Fibroblast of the aortic adventitia (primary cell): ENCODE measurements at places on chromosomes 13 and 19. TPM values are rescaled to one million over a fixed set of nuclear protein-coding genes. Genes with fewer than 3 reads are reported as not detected.

TLE5 gene
- total RNA-seq, result 42.2 and 232 TPM in 2 replicates

IRGC gene
- total RNA-seq, result not detected in 2 replicates

MAST1 gene
- total RNA-seq, result under 0.01 and 1.1 TPM in 2 replicates

TNFSF9 gene
- 1.7 and 2.6 TPM in 2 replicates for total RNA-seq

PGLYRP2 gene
- total RNA-seq, result not detected in 2 replicates

FCER2 gene
- total RNA-seq, result not detected in 2 replicates

SH2D3A gene
- total RNA-seq, result not detected in 2 replicates

CNN2 gene
- 96.0 and 101 TPM in 2 replicates for total RNA-seq

ENOX1 gene
- 7.4 and 16.4 TPM in 2 replicates for total RNA-seq

CRLF1 gene
- 16.5 and 69.1 TPM in 2 replicates for total RNA-seq

PEG3 gene
- total RNA-seq, result 0.18 and 0.49 TPM in 2 replicates

DNA sequence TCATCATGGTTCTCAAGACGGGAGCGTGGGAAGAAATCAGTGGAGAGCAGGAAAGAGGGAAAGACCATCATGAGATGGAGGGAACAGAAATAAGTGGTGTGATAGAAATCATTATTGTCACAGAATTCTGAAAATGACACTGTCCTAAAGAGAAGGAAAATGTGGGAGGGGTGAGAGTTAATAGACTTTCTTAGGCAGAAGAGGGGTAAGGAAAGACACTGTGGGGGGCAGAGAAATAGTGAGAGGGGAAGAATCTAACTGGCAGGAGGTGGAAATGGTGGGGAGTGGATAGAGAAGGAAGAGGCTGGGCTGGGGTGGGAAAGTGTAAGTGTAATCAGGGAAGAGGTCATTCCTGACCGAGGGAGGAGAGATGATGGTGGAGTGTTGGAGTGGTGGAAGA is 3.2 kb downstream of the PINLYP start:
- DNase-seq, result no peak

GRCh38 chr19:3115916-3116602 is 19.8 kb upstream of the GNA15 start:
- DNase-seq, result no peak

GRCh38 chr13:49791315-49791710 is 1.2 kb downstream of the KPNA3 start:
- peak; percentile 32 for DNase-seq

- no peak for DNase-seq
These were observed 46.2 kb downstream of the ZNF557 start for GRCh38 chr19:7115721-7116120.

- peak; percentile 98 for DNase-seq
These were observed 327.8 kb downstream of the SUCLA2 start for GRCh38 chr13:47673009-47673850.

DNA sequence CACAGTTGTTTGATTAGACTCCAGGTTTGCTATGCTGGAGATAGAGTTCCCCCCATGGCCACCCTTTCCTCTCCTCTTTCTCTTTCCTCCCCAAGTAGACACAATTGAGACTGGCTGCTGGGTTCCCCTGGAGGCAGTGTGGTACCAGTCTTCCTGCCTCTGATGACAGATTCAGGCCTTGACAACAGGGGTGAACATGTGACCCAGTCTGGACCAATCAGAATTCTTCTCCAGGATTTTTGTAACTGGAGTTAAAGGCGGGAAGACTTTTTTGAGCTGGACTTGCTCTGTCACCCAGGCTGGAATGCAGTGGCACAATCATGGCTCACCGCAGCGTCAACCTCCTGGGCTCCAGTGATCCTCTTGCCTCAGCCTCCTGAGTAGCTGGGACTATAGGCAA is 48.7 kb downstream of the CCNE1 start:
- DNase-seq, result no peak

- DNase-seq, result no peak
These were observed 12.0 kb downstream of the B3GNT8 start for GRCh38 chr19:41415154-41415571.

- no peak for DNase-seq
These were observed 963.4 kb downstream of the PCDH9 start for GRCh38 chr13:66266761-66267160.
